Germinal center (tissue), 1 donor: ENCODE measurements at places on chromosomes 1 and 21.
A peak's percentile ranks its signal among the peaks of the same experiment; 100 is the strongest.

DNA sequence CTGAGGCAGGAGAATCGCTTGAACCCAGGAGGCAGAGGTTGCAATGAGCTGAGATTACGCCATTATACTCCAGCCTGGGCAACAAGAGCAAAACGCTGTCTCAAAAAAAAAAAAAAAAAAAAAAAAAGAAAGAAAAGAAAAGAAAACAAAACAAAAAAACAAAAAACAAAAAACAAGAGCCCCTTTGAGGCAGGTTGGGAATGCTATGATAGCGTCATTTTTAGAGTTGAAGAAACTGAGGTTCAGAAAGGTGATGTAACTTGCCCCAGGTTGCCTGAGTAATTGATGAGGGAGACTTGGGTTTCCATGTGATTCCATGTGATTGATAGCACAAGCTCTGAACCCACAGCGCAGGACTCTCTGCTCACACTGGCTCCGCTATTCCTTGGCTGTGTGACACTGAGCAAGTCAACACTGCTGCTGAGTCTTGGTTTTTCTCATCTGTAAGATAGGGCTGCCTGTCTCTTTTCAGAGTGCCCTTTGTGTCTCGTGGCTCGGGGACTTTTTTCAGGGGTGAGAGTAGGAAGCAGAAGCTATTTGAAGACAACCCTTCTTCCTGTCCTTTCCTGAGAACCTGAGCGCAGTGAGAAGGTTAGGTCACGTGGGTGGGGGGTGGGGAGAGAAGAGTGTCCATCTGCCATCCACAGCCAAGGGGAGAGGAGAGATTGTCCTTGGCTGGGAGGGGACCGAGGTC lies 2.5 kb downstream of the CNR2 start:
- DNase-seq = no peak

DNA sequence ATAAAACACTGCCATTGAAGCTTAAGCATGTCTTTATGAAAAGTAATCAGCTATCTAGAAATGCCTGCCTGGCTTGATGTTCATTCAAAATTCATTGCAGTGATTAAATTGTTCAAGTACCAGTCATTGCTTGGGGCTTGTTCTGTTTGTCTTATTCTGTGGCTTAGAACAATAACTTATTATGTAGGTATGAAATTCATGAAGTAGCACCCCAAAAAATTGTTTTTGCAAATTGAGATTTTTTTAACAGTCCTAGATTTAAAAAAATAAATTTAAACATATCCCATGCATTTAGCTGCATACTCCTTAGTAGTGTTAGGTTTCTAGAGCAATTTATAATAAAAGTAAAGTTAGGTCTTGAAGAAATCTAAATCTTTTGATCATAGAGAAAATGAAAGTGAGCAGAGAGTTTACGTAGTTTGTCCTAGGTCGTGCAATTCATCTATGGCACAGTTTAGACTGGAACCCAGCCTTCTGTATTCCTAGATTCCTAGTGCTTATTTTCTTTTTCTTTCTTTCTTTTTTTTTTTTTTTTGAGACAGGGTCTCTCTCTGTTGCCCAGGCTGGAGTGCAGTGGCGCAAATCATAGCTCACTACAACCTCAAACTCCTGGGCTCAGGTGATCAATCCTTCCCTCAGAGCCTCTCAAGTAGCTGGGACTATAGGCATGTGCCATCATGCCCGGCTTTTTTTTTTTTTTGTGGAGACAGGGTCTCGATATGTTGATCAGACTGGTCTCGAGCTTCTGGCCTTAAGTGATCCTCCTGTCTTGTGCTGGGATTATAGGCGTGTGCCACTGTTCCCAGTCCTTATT lies 9.3 kb downstream of the MIER1 start:
- no peak for DNase-seq

- DNase-seq = no peak
These were observed 95.9 kb downstream of the CAMTA1 start for GRCh38 chr1:6880951-6881690.

DNA sequence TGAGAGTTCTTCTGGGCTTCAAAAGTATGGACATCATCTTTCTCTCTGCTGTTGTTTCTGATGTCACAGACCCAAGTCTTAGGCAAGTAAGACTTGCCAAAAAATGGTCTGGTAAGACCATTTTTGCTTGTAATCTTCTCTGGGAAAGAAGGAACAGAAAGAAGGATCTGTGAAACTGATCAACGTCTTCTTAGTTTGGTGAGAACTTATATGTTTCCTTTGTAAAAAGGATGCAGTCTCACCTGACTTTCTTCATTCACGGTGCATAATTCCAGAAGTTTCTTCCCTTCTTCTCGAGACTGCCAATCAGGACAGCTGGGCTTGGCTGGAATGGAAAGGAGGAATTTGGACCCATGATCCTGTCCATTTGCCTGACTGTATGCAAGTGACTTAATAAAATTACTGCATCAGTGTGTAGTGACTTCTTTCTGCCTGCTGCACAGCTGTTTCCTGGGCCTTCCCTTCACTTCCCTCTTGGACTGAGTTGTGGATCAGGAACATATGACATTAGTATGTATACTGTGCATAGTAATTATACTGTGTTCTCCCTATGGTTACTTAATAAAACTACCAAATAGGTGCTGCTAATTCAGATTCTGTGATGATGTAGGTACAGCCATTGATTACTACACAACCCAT lies 7.6 kb upstream of the DENND1B start:
- no peak for DNase-seq

DNA sequence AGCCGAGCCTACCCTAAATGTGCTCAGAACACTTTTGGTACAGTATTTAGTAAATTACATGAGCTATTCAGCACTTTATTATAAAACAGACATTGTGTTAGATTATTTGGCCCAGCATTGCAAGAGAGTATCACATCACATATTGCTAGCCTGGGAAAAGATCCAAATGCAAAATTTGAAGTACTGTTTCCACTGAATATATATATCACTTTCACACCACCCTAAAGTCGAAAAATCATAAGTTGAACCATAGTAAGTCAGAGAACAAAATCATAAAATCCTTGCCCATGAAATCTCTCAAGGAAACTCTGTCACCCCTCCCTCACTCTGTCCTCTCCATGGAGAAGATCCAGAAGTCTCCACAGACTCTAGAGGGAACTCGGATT lies 33.1 kb downstream of the RGS8 start:
- no peak for DNase-seq

DNA sequence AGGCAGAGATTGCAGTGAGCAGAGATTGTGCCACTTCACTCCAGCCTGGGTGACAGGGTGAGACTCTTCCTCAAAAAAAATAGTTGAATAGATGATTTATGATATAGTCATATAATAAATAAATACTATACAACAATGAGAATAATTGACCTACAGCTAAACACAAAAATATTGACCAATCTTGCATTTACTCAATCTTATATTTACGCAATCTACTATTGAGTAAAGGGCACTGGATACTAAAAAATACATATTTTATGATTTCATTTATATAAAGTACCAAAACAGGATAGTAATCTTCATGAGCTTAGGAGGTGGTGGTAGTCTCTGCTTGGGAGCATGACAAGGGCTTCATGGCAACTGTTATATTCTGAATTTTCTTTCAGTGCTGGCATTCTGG lies 19.1 kb upstream of the GBP3 start:
- no peak for DNase-seq

DNA sequence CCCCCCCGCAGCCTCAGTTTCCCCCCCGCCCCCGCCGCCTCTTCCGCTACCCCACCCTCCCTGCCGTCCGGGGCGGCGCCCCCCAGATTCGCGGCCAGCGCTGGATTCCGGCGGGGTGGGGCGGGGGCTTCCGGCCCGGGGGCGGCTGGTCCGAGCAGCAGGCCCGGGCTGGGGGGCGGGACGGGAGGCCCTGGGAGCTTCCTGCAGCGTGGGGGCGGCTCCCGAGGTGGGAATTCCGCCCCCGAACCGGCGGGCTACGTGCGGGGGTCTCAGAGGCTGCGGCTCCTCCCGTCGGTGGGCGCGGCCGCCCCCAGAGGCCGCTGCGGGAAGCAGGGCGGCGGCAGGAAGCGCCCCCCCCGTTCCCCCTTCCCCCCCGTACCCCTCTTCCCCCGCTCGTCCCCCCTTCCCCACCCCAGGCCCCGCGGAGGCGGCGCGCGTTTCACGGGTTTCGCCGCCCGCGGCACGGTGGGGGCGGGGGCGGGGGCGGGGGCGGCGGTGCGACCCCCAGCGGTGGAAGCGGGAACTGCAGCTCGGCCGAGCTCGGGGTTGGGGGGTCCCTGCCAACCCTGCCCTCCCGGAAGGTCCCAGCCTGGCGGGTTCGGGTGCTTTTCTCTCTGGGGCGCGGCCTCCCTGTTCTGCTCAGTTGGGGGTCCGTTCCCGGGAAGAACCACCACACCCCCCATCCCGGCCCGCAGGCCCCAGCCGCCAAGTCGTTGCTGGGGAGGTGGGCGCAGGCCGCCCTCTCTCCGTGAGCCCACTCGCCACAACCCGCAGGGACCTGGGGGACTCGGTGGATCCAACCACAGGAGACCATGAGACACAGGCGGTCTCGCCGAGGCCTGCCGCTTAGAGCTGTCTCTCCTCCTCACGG lies 76.3 kb downstream of the MORN1 start:
- peak; percentile 89 for DNase-seq

- no peak for DNase-seq
These were observed 19.0 kb downstream of the SAMSN1 start for GRCh38 chr21:14526836-14527695.

DNA sequence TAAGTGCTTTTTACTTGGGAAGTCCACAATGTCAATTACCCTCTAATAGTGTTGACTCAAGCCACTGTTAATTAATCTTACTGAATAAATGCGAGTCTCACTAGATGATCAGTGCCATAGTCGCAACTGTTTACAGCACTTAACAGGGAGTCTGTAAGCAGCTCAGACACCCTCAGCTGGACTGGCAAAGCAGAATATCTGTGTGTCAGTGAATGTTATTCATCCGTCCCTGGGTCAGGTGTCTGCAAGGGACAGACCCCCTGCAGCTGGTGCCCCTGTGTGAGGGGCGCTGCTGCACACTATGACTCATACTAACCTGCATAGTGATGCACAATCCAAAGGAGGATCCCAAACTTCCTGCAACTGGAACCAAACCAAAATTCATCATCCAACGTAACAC lies 306.5 kb downstream of the HHIPL2 start:
- DNase-seq = no peak

DNA sequence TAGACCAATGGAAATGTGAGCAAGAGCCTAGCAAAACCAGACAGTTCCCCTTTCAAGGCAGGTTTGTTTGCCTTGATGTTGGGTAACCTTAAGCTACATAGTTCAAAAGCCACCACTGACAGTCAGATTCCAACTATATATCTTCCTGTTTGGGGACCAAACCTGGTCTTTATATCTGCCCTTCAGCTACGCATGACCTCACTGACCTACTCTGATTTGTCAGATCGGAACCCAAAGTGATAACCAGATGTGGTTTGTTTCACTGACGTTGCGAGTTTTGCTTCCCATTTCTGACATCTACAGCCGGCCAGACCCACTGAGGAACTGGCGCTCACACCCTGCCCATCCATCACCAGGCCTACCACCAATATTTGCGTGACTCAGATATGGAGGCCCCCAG lies 361.1 kb upstream of the CHRM3 start:
- DNase-seq = no peak

- no peak for DNase-seq
These were observed 9.0 kb upstream of the CGN start for GRCh38 chr1:151502035-151502700.

DNA sequence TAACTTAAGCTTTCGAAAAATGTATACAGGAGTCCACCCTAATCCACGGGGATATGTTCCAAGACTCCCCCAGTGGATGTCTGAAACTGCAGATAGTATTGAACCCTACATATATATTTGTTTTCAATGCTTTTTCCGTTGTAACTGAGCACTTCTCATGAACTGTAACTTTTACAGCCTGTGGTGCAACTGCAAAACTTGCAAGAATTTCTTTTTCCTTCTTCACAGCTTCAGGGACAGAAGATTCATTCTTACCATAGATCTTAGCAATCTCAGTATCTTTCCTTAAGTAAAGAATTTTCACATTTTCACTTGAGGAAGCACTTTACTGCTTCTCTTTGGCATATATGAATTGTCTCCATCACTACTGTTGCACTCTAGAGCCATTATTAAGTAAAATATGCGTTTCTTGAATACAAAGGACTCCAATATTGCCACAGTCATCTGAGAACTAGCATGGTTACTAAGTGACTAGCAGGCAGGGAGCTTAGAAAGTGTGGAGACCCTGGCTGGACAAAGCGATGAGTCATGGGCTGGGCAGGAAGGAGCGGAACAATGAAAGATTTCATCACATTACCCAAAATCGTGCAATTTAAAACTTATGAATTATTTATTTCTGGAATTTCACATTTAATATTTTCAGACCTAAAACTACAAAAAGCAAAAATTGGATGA lies 14.1 kb downstream of the DPYD start:
- DNase-seq = no peak

- DNase-seq = no peak
These were observed 822.8 kb downstream of the BRINP3 start for GRCh38 chr1:189654906-189655305.

- DNase-seq = peak; percentile 96
These were observed at the start of gene SDE2 for GRCh38 chr1:225999227-225999911. TSS of gene SDE2 (minus strand) at chr1:225999343. CDS start at chr1:225999312, 31 bp downstream.

DNA sequence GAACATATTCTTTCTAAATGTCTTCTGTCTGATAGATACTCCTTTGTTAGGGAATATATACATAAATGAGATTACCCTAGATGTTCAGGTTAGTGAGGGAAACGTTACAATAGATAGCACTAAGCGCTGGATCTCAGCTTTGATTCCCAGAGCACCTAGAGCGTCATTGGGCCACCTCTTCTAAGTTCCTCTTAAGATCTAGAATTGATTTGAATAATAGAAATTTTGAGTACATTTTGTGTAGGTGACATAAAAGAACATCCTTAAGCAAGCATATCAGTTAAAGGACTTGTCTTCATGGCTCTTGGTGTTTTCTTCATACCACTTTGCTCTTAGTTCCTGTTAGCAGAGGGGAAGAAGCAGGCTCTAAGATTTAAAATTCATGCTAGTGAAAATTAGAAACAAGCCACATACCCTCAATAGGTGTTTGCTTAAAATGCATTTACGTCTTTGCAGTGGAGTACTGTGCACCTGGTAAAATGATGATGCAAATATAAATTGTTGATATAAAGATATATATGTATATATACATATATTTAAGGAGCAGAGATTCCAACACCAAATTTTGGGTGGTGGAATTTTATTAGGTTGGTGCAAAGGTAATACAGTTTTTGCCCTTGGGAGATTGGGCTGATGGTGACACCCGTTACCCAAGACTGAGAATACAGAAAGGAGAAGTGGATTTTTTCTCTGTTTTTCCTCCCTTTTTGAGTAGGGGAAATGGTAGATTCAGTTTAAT lies 47.1 kb downstream of the DYRK1A start:
- DNase-seq = peak; percentile 23

DNA sequence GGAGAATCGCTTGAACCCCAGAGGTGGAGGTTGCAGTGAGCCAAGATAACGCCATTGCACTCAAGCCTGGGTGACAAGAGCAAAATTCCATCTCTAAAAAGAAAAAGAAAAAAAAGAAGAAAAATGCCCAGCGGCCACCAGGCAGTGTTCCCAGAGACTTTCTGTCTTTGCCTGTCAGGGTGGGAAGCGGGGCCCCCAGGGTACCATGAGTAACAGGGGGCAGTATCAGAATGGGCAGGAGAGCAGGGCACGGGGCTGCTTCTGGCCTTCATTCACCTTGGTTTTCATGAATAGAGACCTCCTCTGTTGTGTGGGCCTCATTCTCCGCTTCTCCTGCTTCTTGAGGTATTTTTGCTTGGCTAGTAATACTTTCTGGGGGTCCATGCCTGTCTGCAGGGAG lies 20.4 kb downstream of the SLC26A9 start:
- no peak for DNase-seq
